ENCODE measurements at places on chromosomes 5 and 9.

DNA sequence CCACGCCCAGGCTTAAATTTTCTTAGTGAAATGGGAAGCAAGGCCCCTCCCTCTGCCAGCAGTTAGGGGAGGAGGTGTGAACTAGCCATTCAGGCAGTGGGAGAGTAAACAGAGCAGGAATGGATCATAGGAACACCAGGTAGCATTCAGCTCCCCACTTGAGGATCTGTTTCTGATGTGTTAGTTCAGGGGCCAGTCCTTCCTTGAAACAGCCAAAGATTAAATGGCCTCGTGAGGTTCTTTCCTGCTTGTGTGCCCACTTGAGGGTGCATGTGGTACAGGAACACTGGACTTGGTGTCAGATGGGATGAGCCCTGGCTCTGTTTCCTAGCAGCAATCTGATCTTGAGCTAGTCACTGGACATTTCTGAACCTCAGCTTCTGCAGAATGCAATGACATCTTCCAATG, 21.2 kb downstream of the FAXDC2 start:
- no peak for DNase-seq

DNA sequence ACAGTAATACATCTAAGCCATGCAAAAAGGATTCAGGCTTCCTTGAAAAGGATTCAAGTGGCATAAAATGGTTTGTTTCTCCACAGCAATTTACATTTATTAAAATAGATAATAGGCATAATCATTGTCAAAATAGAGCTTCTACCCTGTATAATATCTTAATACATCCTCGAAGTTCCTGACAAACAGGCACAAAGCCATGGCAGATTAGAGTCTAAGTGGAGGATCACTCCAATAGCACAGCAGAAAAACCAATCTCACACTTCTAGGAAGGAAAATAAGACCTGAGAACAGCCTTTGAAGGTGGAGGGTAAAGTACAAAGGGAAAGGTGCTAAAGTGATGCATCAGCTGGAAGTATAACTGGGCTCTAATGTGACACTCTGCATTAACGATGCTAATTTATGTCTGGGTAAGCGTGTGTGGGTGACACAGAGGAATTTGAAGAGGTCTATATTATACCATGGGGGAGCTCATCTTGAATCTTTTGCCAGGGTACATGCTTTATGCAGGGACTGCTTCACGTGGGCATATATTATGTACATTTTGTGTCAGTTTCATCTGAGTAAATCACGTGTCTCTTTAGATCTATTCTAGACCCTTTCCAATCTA, 28.8 kb downstream of the PPP2R2B start:
- DNase-seq = no peak

DNA sequence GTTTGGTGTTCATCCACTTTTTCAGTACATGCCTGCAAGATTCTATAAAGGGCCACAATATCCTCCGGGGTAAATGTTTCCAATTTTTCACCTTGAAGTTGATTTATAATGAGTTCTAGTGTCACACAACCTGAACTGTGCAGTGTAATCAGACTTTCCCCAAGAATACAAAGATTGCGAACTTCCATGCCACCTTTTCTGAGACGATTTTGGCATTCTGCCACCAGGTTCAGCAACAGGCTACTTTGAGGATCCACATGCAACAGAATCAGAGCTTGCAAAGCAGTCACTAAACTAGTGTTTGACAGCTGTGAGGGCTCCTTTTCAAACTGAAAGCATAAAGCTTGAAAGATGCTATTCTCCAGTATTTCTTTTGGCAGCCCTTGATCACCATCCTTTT, 1.6 kb downstream of the FASTKD3 start:
- DNase-seq = no peak

- no peak for DNase-seq
Measured at GRCh38 chr9:81619353-81620001, 69.9 kb downstream of the TLE1 start.

DNA sequence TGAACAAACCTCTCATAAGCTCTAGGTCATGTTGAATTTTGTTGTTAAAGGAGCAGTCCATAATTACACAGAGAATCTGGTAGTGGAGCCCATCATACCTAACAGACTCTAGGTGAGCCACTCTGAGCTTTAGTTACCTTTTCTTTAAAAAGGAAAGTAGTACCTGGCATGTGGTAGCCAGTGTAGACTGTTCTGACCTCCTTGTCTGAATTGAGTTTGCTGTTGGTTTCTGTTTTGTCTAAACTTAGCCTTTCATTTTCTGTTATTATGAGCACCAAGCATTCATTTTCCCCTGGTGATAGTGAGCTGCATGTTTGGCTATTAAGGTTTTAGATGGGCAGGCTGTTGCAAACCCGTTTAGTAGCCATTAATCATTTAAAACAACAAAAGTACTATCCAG, 112.2 kb downstream of the MAST4 start:
- DNase-seq = no peak

Measured in WERI-Rb-1 (cell line).